ENCODE measurements at places on chromosomes 3 and 15.

DNA sequence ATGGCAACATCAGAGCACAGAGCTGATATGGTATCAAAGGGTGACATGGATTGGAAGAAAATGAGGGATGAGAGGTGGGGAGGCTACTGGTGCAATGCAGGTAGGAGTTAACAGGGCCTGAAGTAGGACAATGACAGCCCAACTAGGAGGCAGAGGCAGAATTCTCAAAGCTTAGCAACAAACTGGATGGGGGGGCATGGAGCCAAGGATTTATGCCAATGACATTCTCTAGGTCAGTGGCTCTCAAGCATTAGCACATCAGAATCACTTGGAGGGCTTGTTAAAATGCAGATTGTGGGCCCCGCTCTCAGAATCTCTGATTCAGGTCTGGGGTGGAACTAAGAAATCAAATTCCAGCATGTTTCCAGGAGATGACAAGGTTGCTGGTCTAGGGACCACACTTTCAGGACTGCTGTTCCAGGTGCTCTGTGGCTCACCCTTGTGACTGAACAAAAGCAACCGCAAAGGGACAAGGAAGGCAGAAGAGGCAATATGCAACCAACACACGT lies 98.0 kb upstream of the TNIK start:
- DNase-seq, result no peak

DNA sequence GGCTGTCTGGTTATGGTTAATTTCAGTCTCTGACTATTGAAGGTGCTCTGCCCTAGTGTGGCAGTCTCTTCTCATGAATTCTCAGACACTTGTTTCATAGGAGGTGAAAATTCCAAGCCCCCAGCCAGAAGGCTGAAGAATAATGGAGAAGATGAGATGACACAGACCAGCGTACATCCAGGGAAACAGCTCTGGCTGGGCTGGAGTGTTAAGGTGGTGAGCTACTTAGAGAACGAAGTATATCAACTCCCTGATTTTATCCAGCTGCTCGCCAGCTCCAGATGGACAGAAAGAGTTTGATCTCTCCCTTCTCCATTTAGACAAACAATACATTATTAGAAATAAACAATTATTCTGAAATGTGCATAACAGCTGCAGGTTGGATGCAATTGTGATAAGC lies 494.5 kb upstream of the RGMA start:
- DNase-seq, result no peak

GRCh38 chr3:43316783-43317460 lies 30.6 kb downstream of the SNRK start:
- DNase-seq, result no peak

- no peak for DNase-seq
Observed at GRCh38 chr3:178195824-178196223, 340.4 kb upstream of the KCNMB2 start.

- DNase-seq, result no peak
Observed at GRCh38 chr3:5122741-5123706, 932 bp downstream of the ARL8B start.

Data from activated T-helper 1 cell treated with anti-CD3 and anti-CD28 coated beads, Interleukin-2, amount 50 U/mL, for 16 hours (primary cell).